CD14-positive monocyte (primary cell): ENCODE measurements at places on chromosomes 4 and X.

DNA sequence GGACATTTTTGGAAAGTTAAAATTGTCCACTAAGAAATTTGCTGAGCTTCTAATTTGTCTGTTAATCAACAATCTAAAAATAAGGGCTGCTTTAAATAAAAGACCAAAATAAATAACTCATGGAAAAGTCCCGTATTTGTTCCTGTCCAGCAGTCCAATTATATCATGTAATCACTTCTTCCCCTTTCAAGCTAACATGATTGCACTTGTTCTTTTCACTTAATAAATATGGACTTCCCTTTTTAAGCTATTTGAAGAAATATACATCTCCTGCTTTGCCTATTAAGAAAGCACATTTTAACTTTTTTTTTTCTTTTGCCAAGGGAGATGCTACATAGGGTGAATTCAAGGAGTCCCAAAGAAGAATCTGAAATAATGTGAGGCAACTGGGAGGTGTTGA, 55.6 kb upstream of the FRAS1 start:
- DNase-seq: no peak

DNA sequence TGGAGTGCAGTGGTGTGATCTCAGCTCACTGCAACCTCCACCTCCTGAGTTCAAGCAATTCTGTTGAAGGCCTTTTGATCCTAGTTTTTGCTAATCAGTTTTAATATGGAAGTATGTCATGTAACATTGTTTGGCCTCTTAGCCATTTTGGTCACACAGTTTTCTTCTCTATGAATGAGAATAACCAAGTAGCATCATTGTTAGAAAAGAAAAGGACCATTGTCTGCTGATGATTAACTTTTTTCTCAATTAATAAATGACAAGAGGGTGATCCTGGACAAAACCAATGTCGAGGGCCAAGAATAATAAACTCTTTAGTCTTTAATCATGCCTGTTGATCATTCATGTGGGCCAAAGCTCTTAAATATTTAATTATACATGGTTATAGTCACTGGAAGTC, 289.3 kb upstream of the MAGEB2 start:
- DNase-seq: no peak

- DNase-seq: no peak
Measured at GRCh38 chr4:166039822-166040221, 166.8 kb downstream of the TLL1 start.

- DNase-seq: no peak
Measured at GRCh38 chr4:47071901-47072341, 40.6 kb downstream of the GABRB1 start.

- peak; percentile 40 for DNase-seq
Measured at GRCh38 chr4:68175562-68176155, 46.0 kb upstream of the TMPRSS11F start.

DNA sequence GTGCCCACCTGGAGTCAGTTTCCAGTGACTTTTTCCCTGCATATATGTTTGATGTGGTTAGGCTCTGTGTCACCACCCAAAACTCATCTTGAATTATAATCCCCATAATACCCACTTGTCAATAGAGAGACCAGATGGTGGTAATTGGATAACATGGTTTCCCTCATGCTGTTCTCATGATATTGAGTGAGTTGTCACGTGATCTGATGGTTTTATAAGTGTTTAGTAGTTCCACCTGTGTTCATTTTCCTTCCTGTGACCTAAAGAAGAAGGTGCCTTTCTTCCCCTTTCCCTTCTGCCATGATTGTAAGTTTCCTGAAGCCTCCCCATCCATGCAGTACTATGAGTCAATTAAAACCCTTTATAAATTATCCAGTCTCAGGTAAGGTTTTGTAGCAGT, 740.9 kb downstream of the ARAP2 start:
- no peak for DNase-seq

GRCh38 chrX:3232262-3232923, 114.1 kb downstream of the MXRA5 start:
- DNase-seq: no peak

DNA sequence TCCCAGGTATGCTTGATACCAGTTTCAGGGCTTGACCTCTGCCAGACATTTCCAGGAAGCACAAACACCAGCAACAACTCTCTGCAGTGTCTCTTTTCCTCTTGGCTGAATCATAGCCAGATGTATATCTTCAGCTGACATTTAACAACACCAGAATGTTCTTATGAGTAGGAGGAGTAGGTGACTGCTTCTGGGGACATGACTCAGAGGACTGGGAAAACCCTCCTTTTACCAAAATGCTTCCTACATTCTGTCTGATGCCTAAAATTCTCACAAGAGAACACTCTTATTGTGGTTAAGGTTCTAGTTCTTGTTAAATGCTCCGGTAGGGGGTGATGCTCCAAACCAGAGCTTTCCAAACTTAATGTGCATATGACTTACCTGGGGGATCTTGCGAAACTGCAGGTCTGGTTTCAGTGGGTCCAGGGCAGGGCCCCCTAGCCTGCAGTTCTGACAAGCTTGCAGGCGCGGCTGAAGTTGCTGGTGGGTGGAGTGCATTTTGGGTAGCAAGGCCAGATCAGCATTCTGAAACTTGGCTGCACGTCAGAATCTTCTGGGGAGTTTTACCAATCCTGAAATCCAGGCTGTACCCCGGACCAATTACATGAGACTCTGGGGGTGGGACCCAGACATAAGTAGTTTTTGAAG, 329.3 kb upstream of the RPS6KA3 start:
- no peak for DNase-seq

GRCh38 chrX:21741364-21741763, 16.6 kb downstream of the SMPX start:
- no peak for DNase-seq

DNA sequence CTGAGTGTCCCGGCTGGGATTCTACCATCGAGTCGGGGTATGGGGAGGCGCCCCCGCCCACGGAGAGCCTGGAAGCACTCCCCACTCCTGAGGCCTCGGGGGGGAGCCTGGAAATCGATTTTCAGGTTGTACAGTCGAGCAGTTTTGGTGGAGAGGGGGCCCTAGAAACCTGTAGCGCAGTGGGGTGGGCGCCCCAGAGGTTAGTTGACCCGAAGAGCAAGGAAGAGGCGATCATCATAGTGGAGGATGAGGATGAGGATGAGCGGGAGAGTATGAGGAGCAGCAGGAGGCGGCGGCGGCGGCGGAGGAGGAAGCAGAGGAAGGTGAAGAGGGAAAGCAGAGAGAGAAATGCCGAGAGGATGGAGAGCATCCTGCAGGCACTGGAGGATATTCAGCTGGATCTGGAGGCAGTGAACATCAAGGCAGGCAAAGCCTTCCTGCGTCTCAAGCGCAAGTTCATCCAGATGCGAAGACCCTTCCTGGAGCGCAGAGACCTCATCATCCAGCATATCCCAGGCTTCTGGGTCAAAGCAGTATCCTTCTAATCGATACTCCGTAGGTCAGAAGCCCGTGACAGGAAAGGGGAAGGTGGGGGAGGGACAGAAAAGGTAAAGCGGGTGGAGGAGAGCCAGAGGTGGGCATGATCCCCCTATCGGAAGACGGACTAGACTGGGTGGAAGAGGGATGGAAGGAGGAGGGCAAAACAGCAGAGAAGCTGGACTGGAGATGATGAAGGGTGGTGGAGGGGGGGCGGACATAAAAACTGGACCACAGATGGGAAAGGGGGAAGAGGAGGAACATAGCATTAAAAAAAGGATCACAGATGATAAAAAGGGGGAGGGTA, 828 bp downstream of the TSPYL2 start:
- DNase-seq: no peak

- no peak for DNase-seq
Measured at GRCh38 chr4:87941537-87942392, 33.7 kb upstream of the SPP1 start.

DNA sequence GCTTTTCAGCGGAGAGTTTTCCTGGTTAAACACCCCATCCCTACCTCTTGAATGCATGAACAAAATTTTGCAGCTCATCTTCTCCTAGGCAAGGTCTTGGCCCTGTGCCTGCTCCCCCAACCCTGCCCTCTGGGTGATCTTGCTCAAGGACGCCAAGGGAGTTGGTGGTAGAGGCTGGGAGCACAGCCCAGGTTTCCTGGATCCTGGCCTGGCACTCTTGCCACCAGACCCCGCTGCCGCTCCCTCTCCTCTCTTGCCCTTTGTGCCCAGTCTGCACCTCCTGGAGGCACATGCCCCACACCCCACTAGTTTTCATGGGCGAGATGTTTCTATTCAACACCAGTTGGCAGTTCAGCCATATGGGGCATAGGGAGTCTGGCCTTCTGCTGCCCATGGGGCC, 37.3 kb downstream of the TSC22D3 start:
- DNase-seq: no peak

DNA sequence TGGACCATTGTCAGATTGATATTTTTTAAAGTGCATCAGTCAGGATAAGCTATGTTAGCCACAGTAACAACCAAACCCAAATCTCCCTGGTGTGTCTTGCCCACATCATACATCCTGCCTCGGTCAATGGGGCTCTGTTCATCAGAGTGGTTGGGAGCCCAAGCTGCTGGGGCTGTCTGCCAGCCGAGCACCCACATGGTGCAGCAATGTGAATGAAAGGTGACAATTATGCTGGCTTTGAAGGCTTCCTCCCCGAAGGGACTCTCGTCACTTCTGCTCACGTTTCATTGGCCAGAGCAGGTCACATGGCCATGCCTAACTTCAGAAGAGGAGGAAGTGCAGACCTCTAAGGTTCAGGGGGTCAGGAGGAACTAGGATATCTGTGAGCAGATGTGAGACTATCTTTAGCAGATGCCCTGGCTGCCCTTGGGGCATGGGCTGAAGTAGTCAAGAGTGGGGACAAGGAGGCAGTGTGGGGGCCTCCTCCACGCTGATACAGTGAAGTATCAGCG, 1.3 kb upstream of the JAKMIP1 start:
- no peak for DNase-seq

DNA sequence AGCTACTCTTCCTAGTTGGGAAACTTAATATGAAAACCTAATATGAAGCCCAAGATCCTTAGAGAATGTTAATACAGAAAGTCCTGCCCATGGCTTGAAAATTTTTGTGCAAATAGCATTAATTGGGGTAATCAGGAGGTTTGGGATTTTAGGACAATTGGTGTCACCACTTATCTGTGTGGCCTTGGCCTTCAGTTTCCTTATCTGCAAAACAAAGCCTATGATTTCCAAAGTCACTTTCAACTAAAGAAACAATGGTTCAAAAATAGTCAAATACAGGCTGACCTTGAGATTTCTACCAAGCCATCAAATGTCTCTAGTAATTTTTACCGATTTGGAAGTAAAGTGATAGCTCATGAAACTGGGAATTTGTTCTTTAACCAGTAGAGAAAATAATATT, 40.2 kb upstream of the FAM9C start:
- DNase-seq: no peak

DNA sequence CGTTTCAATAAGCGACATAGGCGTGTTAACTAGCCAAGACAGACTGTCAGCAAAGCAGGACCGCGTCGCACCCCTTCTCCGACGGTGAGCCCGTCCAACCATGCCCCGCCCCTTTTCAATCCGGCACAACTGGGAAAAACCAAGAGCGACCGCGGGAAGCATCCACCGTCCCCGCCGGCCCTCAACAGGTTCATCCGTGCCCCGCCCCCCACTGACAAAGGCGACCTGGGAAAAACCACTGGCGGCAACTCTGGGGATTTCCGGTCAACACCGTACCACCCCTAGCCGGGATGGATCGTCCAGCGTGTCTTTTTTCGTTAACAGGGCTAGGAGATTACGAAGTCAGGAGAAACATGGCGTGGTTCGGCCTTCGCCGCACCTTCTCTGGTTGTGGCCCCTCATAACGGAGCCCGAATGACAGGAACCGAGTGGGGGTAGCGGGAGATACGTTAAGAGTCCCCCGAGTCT, 377 bp downstream of the TIMM17B start:
- peak; percentile 87 for DNase-seq

DNA sequence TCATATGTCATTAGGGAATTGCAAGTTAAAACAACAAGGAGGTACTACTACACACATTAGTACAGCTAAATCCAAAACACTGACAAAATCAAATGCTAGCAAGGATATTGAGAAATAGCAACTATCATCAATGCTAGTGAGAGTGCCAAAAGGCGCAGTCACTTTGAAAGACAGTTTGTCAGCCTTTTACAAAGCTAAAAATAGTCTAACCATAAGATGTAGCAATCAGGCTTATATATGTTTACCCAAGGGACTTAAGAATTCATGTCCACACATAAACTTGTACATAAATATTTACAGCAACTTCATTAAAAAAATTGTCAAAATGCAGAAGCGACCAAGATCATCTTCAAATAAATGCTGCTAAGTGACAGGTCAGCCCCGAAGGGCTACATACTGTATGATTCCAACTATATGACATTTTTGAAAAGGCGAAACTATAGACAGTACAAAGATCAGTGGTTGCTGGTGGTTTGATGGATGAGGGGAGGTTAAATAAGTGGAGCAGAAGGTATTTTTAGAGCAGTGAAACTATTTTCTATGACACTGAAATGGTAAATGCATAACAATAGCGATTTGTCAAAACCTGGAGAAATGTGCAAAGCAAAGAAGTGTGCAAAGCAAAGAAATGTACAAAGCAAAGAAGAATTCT, 704.8 kb downstream of the ARAP2 start:
- no peak for DNase-seq

GRCh38 chr4:147550626-147551246, 66.5 kb upstream of the TMEM184C start:
- DNase-seq: no peak

DNA sequence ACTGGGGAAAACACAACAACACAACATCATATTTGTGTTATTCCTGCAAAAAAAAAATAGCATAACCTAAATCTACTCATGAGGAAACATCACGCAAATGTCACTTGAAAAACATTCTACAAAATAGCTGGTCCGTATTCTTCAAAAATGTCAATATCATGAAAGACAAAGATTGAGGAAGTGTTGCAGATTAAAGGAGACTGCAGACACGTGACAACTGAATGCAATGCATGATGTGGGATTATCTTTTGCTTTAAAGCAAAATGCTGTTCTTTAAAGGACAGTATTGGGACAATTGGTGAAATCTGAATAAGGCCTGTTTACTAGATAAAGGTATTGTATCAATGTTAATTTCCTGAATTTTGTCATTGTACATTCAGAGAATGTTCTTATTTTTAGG, 157.7 kb downstream of the SMIM20 start:
- DNase-seq: peak; percentile 69

DNA sequence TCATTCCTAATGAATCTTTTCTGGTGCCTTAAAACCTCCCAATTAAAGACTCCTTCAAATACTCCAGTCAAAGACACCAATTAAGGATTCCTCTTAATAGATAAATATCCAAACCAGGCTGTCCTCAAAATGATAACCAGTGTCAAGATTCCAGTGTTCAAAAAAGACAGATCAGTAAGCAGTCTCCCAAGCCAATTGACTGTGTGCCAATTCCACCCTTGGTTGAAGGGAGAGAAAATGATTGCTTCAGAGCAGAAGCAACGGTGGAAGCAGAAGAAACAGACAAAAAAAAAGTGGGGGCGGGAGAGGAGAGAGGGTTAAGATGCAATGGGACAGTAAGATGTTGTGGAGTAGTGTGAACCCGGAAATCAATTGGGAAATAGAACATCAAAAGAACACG, 216.0 kb upstream of the FTHL17 start:
- no peak for DNase-seq

GRCh38 chr4:72529148-72529822, 39.7 kb downstream of the ADAMTS3 start:
- no peak for DNase-seq

DNA sequence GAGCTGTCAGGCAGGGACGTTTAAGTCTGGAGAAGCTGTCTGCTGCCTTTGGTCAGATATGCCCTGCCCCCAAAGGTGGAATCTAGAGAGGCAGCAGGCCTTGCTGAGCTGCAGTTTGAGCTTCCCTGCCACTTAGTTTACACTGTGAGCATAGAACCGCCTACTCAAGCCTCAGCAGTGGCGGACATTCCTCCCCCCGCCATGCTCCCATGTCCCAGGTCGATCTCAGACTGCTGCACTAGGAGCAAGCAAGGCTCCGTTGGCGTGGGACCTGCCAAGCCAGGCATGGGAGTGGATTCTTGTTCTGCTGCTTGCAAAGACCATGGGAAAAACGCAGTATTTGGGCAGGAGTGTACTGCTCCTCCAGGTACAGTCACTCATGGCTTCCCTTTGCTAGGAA, 24.3 kb downstream of the PLK4 start:
- no peak for DNase-seq
